ENCODE measurements at places on chromosomes 13 and 19.

- no peak for DNase-seq
Observed at GRCh38 chr13:80559944-80560343, 219.0 kb upstream of the SPRY2 start.

GRCh38 chr13:89270736-89271135 is 1599.6 kb downstream of the SLITRK5 start:
- no peak for DNase-seq

- peak; percentile 76 for DNase-seq
Observed at GRCh38 chr13:110280231-110280813, 26.6 kb downstream of the COL4A1 start.

- DNase-seq, result no peak
Observed at GRCh38 chr19:39749981-39750380, 12.2 kb upstream of the CLC start.

- DNase-seq, result peak; percentile 53
Observed at GRCh38 chr13:80217614-80218456, 123.1 kb downstream of the SPRY2 start.

DNA sequence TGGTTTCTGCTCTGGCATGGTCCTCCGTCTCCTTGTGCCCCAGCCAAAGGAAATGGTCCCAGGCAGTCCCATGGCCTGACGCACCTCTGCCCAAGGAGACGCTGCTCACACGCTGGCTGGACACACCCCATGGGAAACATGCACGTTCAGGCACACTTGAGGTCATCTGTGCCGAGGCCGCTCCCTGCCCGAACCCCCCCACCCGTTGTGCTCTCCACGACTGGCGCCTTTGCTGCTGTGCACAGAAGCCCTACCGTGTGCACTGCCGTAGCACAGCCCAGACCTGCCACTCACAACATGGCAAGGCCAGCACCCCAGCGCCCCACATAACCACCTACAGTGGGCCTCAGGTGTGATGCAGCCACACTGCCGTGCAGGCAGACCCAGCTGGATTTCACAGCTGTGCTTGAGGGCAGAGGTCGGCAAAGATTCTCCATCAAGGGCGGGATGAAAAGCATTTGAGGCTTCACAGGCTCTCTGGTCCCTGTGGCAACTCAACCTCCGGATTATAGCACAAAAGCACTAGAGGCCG is 65.7 kb downstream of the SPACA7 start:
- no peak for DNase-seq

DNA sequence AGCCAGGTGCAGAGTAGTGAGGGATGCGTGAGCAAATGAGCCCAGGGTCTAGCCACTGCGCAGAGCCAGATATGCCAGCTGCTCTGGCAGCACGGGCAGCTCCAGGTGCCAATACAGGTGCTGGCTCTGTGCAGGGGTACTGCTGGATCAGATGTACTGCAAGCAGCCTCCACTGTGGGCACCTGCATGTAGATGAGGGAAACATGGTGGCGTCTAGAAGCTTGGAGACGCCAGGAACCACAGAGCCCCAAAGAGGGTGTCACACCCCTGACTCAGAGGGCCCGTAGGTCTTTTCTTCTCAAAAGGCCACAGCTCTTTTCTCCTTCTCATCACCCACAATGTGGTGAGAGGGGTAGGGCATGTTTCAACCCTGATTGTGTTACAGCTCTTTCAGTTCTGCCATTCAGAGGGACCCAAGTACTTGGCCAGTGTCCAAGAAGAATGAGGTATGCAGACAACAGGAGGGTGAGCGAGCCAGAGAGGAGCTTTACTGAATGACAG is 244.4 kb upstream of the SLITRK1 start:
- no peak for DNase-seq

DNA sequence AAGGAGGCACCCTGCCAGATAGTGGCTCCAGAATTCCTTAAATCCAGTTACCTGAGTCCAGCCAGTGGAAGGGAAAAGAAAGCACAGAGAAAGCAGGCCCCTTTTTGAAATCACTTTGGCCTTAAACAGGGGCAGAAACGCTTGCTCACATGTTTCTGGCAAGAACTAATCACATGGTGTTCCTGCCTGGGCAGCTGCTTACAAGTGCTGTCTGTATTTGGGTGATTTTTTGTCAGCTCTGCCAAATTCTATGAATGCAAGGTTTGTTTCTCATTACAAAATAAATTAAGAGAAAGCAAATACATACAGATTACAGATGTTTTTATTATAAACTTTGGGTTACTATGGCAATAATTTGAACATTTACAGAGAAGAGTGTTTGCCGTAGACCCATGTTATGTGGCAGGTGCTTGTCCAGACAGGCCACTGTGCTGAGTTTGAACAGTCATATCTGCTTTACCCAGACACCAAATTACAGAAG is 1237.8 kb downstream of the SLITRK5 start:
- no peak for DNase-seq

DNA sequence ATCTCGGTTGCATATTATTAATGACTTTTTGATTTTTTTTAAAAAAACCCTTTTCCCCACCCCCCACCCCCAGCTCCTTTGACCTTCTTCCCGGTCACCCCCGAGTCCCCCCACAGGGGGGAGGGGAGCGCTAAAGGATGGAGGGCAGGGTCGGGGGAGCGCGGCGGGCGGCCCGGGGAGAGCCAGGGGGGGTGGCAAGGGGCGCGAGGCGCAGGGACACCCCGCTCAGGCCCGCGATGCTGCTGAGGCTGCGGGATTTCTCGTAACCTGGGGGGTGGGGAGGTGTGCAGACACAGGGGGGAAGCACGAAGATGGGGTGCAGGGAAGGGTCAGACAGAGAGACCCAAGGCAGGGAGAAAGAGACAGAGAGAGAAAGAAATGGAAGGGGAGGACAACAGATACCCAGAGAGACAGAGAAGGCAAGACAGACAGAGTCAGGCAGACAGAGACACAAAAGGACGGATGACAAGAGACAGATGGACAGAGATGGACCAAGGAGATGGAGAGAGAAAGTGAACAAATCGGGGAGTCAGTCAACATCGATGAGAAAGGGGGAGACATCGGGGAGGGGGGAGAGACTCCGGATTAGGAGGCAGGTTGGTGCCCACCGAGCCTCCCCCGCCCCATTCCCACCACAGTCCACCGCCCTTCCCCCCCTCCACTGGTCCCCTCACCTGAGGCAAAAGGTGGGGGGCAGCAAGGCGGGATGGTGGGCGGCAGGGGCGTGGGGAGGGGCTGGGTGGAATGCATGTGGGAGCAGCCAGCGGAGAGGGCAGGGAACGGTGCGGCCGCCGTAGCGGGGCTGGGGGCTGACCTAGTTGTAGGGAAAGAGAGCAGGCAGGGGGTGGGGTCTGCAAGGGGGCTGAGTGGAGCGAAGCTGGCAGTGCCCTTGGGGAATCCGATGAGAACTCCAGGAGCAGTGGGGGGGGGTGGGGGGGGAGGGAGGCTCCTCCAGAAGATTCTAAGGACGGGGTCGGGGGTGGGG is 14.2 kb downstream of the KCNC3 start:
- no peak for DNase-seq

- no peak for DNase-seq
Observed at GRCh38 chr13:44160591-44161191, 212.9 kb upstream of the SERP2 start.

DNA sequence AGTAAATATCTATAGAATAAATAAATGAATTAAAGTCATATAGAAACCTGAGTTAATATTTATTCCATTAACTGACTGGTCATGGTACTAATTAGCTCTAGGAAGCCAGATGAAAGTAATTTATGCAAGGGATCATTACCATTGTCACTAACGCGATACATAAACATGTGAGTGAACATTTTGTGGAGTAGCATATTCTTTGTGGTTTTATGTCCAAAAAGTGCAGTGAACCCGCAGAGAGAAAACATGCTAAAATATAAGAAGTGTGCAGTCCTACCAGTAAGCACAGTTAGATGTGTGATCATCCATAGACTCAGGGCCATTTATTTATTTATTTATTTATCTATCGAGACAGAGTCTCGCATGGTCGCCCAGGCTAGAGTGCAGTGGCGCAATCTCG is 1.6 kb downstream of the GPR183 start:
- DNase-seq, result no peak

DNA sequence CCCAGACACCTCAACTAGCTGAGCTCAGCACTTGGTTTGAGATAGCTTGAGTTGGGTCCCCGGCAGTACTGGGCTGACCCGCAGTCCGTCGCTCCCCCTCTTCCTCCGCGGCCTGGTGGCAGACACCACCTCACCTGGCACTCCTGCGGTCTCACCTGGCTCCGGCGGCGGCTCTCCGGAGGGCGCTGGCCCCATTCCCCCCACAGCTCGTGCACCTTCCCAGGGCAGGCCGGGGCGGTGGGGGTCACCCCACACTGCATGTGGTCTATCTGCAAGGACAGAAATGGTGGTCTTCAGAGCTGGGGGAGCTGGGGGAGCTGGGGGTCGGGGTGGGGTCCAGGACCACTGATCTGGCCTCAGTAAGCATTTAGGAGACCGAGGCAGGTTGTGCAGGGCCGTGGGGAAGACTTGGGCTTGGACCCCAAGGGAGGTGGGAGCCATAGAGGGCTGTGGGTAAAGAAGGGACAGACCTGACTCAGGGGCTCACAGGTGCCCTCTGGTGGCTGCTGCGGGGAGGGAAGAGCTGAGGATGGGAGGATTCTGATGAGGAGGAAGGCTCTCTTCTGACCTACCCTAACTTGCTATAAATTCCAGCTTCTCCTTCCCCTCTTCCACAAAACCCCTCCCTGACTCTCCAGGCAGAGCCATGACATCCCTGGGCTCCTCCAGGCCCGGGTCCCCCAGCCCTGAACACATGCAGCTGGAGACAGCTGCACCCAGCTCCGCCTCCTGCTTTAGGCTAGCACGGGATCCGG is 6.7 kb upstream of the PLIN4 start:
- peak; percentile 75 for DNase-seq

DNA sequence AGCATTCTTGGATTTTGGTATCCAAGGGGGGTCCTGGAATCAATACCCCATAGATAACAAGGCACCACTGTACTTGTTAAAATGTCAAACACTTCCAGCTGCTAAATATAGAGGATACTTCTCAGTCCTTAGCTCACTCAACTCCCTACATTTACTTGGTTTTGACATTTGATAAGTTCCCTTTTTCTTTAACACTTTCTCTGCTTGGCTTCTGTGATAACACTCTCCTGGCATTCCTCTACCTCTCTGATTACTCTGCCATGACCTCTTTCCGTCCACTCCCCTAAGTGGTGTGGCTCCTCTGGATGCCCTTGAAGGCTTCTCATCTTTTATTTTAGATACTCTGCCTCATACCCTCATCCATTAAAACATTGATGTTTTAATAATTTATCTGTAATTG is 65.2 kb downstream of the MICU2 start:
- DNase-seq, result no peak

- DNase-seq, result no peak
Observed at GRCh38 chr13:23794267-23795161, 94.7 kb downstream of the MIPEP start.

DNA sequence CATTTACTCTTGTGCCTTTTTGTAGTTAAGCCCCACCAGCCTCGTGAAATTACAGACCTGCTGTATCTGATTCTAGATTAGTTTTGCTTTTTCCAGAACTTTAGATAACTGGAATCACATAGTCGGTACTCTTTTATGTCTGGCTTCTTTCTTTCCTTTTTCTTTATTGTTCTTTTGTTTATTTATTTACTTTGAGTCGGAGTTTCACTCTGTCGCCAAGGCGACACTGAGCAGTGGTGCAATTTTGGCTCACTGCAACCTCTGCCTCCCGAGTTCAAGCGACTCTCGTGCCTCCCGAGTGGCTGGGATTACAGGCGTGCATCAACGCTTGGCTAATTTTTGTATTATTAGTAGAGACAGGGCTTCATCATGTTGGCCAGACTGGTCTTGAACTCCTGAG is 6.0 kb upstream of the NCCRP1 start:
- DNase-seq, result no peak

- no peak for DNase-seq
Observed at GRCh38 chr13:27194209-27194608, 22.6 kb upstream of the USP12 start.

DNA sequence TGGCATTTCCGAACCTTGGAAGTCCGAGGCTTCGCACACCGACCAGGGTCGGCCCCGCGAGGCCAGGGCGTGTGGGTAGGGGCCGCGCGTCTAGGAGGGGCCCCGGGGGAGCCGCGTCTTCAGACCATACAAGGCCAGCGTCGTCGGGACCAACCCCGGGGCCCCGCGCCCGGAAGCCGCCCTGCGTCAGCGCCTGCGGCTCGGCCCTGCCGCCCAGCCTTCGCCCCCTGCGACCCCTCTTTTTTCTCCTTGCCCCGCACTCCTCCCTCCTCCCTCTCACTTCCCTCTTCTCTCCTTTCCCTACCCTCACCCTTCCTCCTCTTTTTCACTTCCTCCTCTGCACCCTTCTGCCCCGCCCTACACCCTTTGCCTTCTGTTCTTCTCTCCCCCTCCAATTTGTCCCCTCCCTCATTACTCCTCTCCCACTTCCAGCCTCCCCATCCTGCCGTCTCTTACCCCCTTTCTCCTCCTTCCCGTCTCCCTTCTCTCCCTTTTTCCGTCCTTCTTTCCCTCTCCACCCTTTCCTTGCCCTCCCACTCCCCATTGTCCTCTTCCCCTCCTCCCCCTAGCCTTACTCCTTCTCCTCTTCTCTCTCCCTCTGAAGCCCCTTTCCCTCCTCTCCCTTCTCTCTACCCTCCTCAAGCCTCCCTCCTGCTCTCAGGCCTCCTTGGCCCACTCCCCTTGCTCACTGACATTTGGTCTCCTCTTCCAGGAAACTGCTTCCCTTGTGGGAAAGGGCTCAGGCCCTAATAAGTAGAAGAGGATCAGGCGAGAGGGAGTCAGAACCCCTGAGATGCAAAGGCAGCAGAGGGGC is 2.2 kb upstream of the PLEKHG2 start:
- peak; percentile 61 for DNase-seq

- DNase-seq, result no peak
Observed at GRCh38 chr19:18020212-18021085, 12.5 kb downstream of the ARRDC2 start.

- no peak for DNase-seq
Observed at GRCh38 chr13:73767191-73767741, 366.9 kb downstream of the KLF12 start.

- DNase-seq, result no peak
Observed at GRCh38 chr19:17548145-17548544, 7.3 kb upstream of the COLGALT1 start.

GRCh38 chr13:32829269-32829668 is 187.0 kb upstream of the KL start:
- DNase-seq, result no peak

DNA sequence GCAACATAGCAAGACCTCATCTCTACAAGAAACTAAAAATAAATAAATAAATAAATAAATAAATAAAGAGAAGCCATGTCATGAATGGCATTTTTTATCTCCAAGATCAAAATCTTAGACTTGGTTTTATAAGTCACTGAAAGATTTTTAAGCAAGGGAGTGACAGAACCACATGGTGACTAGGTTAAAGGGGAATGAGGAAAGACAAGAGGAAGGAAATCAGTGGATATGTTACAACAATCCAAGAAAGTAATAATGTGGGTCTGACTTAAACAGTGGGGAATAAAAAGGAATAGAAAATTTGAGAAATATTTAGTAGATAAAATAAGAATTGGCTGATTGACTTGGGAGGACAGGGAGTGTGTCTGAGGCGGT is 18.8 kb upstream of the MED4 start:
- DNase-seq, result no peak

- DNase-seq, result no peak
Observed at GRCh38 chr19:6213266-6213595, 66.5 kb downstream of the MLLT1 start.

Measured in trophoblast cell (in vitro differentiated cells and primary cell).